ENCODE measurements at places on chromosomes 4 and X.

DNA sequence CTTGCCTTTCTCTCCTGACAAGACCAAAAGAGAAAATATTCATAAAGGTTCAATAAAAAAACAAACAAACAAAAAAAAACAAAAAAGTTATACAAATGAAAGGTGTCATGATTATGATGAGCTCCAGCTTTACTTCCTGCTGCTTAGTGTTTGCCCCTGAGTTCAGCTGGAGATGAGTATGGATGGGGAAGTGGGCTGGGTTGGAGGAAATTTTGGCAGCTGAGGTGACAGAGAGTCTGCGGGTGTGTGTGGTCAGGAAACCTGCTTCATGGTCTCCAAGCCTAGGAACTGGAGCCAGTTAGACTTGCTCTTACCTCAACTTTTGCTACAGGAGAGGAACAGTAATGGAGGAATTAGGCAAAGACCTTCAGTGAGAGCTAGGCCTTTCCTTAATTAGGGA is 4.3 kb upstream of the CYSLTR1 start:
- peaks cover 12% of the 10 kb centered on the region for H3K36me3 ChIP-seq
- H3K27ac ChIP-seq, result peak overlapping the region; percentile 35
- no peak overlapping the region for H3K4me3 ChIP-seq

DNA sequence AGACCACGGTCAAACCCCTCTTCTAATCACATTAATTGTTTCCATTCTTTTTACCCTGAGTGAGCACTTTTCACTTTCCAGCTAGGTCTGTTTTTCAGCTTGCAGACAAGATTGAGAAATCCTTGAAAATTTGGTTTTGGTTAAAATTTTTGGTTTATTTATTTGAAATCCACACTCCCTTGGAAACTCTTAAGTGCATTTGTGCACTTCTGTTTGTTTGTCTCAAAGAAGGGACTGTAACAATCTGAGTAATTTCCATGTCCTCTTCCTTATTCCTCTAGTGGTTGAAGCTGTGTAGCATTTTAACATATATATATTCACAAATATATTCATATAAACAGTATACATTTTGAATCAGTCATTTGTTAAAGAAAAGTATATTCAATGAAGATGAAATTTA is 333.3 kb downstream of the ANK2 start:
- no peak overlapping the region for H3K27ac ChIP-seq
- no peak for DNase-seq
- H3K4me3 ChIP-seq, result no peak overlapping the region
- H3K27me3 ChIP-seq, result no peaks in the 10 kb centered on the region
- no peaks in the 10 kb centered on the region for H3K36me3 ChIP-seq

GRCh38 chrX:118761939-118762707 is 34.7 kb downstream of the IL13RA1 start:
- H3K27ac ChIP-seq, result no peak overlapping the region
- H3K36me3 ChIP-seq, result no peaks in the 10 kb centered on the region

- no peak overlapping the region for H3K27ac ChIP-seq
- no peaks in the 10 kb centered on the region for H3K4me1 ChIP-seq
- DNase-seq, result no peak
- H3K36me3 ChIP-seq, result no peaks in the 10 kb centered on the region
These were observed 61.9 kb upstream of the CLDN34 start for GRCh38 chrX:9905288-9905687.

DNA sequence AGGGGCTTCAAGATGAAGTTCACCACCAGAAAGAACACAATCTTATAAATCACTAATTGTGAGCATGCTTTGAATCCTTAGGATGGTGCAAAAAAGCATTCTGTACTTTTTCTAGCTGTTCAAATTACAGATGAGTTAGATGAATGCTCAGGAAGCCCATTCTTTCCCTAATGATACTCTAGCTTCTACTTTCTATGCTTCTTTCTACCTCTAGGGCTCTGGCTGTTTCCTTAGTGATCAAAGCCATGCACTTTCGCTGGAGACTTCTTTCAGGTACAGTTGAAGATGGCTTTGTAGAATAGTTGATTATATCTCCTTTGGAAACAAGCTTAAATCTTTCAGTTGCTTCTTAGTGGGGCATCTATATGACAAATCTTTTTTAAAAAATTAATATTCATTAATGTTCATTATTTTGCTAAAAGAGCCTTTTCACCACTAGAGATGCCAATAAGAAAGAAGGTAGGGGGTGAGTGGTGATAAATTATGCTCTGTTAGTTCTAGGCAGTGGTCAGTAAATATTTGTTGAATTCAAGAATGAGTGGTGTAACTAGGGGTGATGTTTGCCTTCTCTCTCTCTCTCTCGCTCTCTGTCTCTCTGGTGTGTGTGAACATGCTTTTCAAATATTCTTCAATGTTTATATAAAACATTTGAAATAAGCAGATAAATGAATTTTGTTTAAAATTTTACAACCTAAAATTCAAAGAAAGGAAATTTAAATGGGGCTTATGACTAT is 169.4 kb downstream of the GLUD2 start:
- H3K4me3 ChIP-seq, result no peak overlapping the region
- H3K36me3 ChIP-seq, result no peaks in the 10 kb centered on the region
- no peak overlapping the region for H3K27ac ChIP-seq
- DNase-seq, result no peak

DNA sequence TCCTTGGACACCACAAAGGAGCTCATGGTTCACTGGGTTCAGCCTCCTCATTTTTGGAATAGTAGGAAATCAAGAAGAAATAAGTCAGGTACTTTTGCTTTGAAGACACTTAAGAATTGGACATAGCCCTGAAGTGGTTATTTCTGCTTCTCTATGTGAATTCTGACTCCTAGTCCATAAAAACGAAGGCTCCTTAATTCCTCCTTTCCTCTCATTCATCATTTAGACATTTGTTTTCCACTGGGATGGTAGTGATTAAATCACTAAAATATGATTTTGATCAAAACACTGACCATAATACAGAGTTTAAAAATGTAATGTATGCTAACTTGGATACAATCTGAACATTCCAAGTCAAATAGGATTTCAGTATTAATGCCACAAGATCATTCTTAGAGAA is 34.7 kb upstream of the CYP2U1 start:
- no peaks in the 10 kb centered on the region for H3K27me3 ChIP-seq
- no peaks in the 10 kb centered on the region for H3K36me3 ChIP-seq
- no peaks in the 10 kb centered on the region for H3K4me1 ChIP-seq
- no peak overlapping the region for H3K27ac ChIP-seq

- H3K27ac ChIP-seq, result no peak overlapping the region
- no peaks in the 10 kb centered on the region for H3K4me1 ChIP-seq
- no peaks in the 10 kb centered on the region for H3K36me3 ChIP-seq
- peaks cover 9% of the 10 kb centered on the region for H3K27me3 ChIP-seq
- H3K4me3 ChIP-seq, result no peak overlapping the region
These were observed 52.9 kb upstream of the HPF1 start for GRCh38 chr4:169810325-169811323.

DNA sequence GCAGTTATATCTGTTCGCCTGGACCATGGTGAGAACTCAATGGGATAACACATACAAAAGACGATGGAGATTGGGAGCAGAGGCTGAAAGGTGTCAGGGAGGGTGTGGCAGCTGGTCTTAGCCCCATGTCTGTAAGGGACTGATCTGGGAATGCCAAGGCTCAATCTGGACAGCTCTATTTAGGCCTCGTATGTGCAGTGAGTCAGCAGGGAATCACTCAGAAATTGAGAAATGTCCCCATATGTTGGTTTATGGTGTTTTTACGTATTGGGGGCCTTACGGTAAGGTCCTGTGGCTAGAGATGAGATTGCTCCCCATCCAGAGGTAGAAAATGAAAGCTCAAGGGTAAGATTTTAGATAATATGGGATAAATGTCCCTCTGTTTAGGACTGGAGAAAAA is 71.4 kb upstream of the TTC29 start:
- no peaks in the 10 kb centered on the region for H3K36me3 ChIP-seq
- DNase-seq, result no peak
- no peak overlapping the region for H3K4me3 ChIP-seq

- H3K27ac ChIP-seq, result peak overlapping the region; percentile 71
- H3K36me3 ChIP-seq, result peaks cover 23% of the 10 kb centered on the region
- H3K4me3 ChIP-seq, result no peak overlapping the region
These were observed 61.9 kb upstream of the ZCCHC13 start for GRCh38 chrX:74242050-74242449.
